Keratinocyte (primary cell): ENCODE measurements at places on chromosomes 7 and 10.

DNA sequence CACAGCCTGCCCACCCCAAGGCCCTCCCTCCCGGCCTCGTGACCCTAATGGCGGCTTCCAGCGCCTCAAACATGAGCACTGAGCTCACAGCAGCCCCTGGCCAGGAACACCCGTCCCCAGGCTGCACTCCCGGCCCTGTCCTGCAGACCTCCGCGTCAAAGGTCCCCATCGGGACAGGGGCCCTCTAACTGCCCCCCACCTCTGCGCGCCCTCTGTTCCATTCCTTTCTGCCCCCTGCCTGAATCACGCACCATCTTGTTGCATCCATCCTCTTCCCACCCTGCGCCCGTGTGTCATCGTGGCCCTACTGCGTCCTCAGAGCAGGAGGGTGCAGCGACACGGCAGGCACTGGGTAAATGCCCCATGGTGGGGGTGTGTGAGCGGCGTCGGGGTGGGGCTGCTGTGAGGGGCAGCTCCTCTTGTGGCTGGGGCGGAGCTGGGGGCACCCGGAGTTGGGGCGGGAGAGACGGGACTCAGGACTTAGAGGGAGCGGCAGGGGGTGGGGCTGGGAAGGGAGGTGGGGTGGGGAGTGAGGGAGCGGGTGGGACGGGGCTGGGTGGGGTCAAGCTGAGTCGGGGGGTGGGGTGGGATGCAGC is 13.4 kb downstream of the SLC29A4 start:
- no peak for DNase-seq

GRCh38 chr10:44511601-44512000 is 126.7 kb upstream of the CXCL12 start:
- DNase-seq: no peak

DNA sequence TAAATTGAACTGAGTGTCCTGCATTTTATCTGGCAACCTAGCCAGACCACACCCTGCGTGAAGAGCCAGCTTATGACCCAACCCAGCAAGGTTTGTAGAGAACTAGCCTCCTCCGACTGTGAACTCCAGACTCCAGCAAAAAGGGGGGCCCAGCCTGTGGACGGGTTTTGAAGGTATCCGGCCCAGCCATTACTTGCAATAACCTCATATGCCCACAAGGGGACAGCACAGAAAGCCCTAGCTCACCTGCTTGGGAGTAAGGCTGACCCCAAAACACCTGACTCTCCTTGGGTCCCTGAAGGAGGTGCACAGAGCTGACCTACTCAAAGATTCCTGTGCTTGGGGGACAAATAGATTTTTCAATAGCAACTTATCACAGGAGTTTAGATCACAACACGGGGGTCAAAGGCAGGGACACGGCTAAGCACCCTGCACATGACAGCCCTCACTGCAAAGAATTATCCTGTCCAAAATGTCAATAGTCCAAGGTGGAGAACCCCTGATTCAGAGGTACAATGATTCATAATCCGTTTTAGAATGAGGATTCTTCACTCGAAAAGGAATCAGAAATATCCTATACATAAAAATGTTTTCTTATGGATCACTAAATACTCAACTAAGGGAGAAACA is 4.6 kb downstream of the TRPV6 start:
- DNase-seq: no peak

- no peak for DNase-seq
These were observed 1.7 kb upstream of the VGF start for GRCh38 chr7:101166909-101167644.

DNA sequence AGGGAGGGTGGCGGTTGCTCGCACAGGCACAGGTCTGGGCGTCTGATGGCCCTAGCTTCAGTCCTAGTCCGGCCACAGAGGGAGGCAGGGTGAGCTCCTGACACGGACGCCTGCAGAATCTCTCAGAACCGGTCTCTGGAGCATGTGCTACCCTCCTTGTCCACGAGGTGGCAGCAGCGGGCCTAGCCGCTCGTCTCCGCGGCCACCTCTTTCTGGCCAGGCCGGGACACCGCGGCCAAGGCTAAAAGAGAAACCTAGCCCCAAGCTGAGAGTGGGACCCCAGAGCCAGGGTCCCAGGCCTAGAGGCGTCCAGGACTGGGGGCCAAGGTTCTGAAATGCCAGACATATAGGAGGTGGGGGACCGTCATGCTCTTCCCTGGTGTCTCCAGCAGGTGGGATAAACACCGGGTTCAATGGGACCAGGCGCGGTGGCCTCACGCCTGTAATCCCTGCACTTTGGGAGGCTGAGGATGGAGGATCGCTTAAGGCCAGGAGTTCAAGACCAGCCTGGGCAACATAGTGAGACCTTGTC is 3.2 kb upstream of the LAT2 start:
- DNase-seq: no peak

GRCh38 chr7:45898222-45898621 is 9.9 kb downstream of the IGFBP1 start:
- DNase-seq: no peak

DNA sequence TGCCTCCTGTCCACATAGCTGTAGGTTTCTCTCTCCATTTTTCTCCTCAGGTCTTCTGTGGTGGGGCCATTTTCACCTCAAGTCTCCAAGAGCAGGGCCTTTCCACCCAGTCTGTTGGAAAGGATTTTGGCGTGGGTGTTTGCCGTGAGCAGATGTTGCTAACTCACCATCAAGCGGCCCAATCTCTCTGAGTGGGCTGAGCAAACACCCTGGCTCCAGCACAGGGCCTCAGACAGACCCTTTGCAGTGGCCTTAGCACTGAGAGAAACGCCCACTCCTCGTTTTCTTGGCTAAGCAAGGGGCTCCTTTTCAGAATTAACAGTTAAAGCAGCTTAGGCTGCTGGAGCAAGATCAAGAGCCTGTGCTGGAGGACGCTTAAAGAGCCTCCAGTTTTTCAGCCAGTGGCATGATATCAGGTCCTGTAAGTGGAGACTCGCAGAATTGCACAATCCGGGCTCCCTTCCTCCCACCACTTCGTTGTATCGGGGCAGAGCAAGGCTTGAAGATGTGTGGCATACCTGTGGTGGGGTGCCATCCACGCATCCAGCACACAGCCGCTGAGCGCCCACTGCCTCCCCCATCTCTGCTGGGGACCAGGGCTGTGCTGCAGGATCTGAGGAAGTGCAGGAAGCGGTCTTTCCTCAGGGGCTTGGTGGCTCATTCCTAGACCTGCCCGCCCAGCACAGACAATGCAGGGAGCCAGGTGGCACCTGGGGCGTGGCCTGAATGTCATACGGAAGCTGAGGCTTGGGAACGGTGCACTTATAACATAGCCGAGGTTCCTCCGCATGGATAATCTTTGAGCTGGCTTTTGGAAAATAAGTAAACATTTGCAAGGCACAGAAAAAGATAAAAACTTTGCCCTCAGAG is 142.7 kb downstream of the ADARB2 start:
- DNase-seq: no peak

DNA sequence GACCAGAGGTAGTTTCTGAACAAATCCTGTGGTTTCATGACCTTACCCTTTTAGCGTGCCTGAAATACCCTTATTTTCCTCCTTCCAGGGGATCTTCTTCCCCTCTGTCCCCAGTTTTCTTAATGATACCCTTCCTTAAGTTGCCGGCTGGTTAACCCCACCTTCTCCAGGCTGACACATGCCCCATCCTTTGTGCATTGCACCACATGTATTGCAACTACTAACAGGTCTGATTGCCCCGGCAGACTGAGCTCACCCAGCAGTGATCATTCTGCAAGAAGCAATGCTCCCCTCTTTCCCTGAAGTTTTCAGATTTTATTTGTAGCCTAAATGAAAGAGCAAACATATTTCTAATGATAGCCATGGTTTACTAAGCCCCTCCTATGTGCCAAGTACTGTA is 108.2 kb downstream of the HIP1 start:
- DNase-seq: no peak
